Heart left ventricle (tissue), 16 donors: ENCODE measurements at places on chromosomes 12 and 14. TPM values are rescaled to one million over a fixed set of nuclear protein-coding genes. Genes with fewer than 3 reads are reported as not detected.

DNA sequence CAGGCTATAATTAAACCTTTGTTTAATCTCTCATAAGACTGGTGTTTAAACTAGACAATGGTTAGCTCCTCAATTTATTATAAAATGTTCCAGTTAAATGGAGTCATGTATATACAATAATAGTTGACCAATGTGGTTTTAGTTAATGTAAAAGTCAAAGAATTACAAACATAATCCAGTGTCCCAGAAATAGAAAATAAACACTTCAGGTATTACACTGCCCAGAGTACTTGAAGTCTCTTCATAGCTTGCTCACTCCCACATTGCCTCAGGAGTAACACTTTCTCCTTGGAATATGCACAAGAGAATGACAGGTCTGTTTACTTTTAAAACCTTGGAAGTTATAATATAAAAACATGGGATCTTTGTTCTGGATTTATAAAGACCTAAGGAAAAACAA lies 60.5 kb downstream of the SLC38A1 start:
- no peaks in the 10 kb centered on the region for H3K36me3 ChIP-seq
- H3K4me3 ChIP-seq, result no peak overlapping the region
- H3K4me1 ChIP-seq, result peaks cover 20% of the 10 kb centered on the region
- no peaks in the 10 kb centered on the region for H3K27me3 ChIP-seq
- DNase-seq, result no peak

Gene DLK1
- total RNA-seq, result 9.3 TPM

Gene GNB3
- 10.9 TPM for total RNA-seq

GRCh38 chr12:93589081-93589480 lies 16.6 kb downstream of the SOCS2 start:
- H3K4me1 ChIP-seq, result no peaks in the 10 kb centered on the region
- DNase-seq, result no peak
- no peak overlapping the region for H3K4me3 ChIP-seq
- no peak overlapping the region for H3K27ac ChIP-seq
- no peaks in the 10 kb centered on the region for H3K27me3 ChIP-seq

DNA sequence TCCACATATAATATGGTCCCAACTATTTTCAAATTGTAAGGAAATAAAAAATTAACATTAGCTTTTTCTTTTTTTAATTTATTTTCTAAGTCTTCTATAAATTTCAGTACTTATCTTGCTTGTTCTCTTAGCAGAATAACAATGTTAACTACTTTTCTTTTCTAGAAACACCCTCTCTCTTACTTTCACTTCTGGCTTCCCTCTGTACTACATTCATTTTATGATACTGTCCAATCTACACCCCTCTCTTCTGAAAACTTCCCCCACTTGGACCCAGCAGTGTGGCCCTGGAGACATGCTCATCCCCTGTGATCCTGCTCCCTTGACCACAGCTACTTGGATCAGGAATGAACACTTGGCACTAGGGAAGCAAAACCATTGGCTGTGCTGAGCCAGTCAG lies 15.7 kb downstream of the SGPP1 start:
- H3K4me1 ChIP-seq, result peaks cover 7% of the 10 kb centered on the region
- DNase-seq, result no peak
- no peaks in the 10 kb centered on the region for H3K27me3 ChIP-seq
- H3K27ac ChIP-seq, result no peak overlapping the region
- no peak overlapping the region for H3K4me3 ChIP-seq

DNA sequence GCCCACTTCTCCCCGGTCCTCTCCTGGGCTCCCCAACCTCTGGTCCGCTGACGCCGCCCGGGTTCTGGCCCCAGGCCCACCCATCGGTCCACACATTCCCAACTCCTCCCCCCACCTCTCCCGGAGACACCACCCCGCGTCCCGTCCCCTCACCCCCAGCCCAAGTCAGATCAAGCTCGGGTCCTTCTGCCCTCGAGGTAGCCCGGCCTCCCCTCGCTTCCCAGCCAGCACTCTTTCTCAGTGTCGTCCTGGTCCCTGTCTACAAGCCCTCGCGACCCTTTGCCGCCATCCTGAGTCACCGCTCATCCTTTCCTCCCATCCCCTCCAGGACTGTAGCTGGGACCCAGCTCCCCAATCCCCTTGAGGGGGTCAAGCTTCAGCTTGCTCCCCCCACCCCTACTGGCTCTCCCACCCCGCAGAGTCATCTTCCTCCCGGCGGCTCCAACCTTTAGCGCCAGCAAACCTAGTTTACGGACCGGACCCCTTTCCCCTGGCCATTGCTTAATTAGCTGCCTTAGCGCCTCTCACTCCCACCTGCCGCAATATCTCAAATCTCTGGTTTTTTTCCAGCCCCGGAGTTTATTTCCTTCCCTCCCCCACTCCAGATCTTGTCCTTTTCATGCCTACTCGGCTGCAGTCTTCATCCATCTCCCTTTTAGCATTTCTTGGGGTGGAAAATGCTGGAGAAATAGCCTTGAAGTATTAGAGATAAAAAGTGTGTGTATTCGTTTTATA lies 1.1 kb downstream of the PPP4R4 start:
- H3K27me3 ChIP-seq, result peaks cover 14% of the 10 kb centered on the region
- peak overlapping the region; percentile 82 for H3K4me3 ChIP-seq
- no peak for DNase-seq

GRCh38 chr12:54759751-54760150 lies 94.6 kb upstream of the MUCL1 start:
- no peaks in the 10 kb centered on the region for H3K4me1 ChIP-seq
- peaks cover 19% of the 10 kb centered on the region for H3K27me3 ChIP-seq
- H3K27ac ChIP-seq, result no peak overlapping the region
- no peak overlapping the region for H3K4me3 ChIP-seq

- H3K4me1 ChIP-seq, result peaks cover 15% of the 10 kb centered on the region
- no peak overlapping the region for H3K27ac ChIP-seq
- DNase-seq, result no peak
- no peaks in the 10 kb centered on the region for H3K36me3 ChIP-seq
- no peak overlapping the region for H3K4me3 ChIP-seq
Observed at GRCh38 chr14:59159169-59159568, 29.3 kb upstream of the DAAM1 start.

- no peaks in the 10 kb centered on the region for H3K36me3 ChIP-seq
- no peaks in the 10 kb centered on the region for H3K4me1 ChIP-seq
- H3K27ac ChIP-seq, result no peak overlapping the region
- no peak for DNase-seq
- no peaks in the 10 kb centered on the region for H3K27me3 ChIP-seq
Observed at GRCh38 chr12:76588881-76589565, 29.5 kb upstream of the OSBPL8 start.

GRCh38 chr12:115223991-115224390 lies 540.0 kb upstream of the TBX3 start:
- no peak for DNase-seq
- H3K27ac ChIP-seq, result no peak overlapping the region
- H3K36me3 ChIP-seq, result no peaks in the 10 kb centered on the region

GRCh38 chr14:40096968-40097367 lies 664.7 kb upstream of the FBXO33 start:
- no peak overlapping the region for H3K4me3 ChIP-seq
- no peaks in the 10 kb centered on the region for H3K27me3 ChIP-seq
- no peak for DNase-seq
- H3K36me3 ChIP-seq, result no peaks in the 10 kb centered on the region
- no peak overlapping the region for H3K27ac ChIP-seq
